Sciatic nerve (tissue), 2 donors: ENCODE measurements at places on chromosomes 12 and 14. TPM values are rescaled to one million over a fixed set of nuclear protein-coding genes. Genes with fewer than 3 reads are reported as not detected.

The SUPT16H gene
- total RNA-seq = 59.1 TPM

The RAD51AP1 gene
- total RNA-seq = 1.4 TPM

The RPS6KA5 gene
- total RNA-seq = 30.4 TPM

The KLRF1 gene
- total RNA-seq = 1.8 TPM

DNA sequence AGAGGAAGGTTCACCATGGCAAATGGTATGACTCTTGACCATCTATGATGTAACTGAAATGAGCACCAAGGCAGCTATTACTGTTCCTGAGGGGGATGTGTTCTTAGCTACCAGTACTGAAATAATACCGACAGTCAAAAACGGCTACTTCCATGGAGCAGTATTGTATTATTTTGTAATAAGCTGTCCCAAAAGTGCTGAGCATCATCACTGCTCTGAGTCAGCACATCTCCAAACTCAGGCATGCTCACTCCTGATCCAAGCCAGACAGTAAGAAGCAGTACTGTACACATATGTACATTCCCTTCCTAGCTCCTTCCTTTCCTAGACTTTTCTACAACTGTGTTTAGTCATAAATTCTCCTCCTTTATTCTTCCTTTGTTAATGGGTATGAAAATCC lies 8.6 kb downstream of the VTI1B start:
- DNase-seq = no peak

GRCh38 chr12:116656306-116656705 lies 81.6 kb downstream of the SPRING1 start:
- no peak for DNase-seq

DNA sequence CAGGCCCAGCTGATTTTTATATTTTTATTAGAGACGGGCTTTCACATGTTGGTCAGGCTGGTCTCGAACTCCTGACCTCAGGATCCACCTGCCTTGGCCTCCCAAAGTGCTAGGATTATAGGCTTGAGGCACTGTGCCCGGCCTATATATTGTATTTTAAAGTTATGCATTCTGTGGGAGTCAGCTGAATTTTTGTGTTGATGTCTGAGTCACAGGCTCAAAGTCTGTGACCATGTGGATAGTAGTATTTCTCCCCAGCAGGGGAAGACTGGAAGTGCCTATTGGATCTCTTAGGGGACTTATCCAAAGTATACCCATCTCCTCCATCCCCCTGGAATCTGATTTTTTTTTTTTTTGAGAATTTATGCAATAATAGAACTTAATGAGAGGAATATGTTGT lies 43.8 kb upstream of the ATF1 start:
- DNase-seq = no peak

GRCh38 chr12:89707703-89708564 lies 704 bp downstream of the ATP2B1 start:
- DNase-seq = peak; percentile 71

- DNase-seq = no peak
These were observed 805 bp upstream of the CRACR2A start for GRCh38 chr12:3753544-3754284.
